Hematopoietic multipotent progenitor cell treated with erythropoietin and hydrocortisone succinate and interleukin-3 and kit ligand, for 4 days (in vitro differentiated cells): ENCODE measurements at places on chromosomes 2 and 18.
A peak's percentile ranks its signal among the peaks of the same experiment; 100 is the strongest.

GRCh38 chr2:216057688-216058193, 23.9 kb downstream of the PECR start:
- DNase-seq = peak; percentile 46

DNA sequence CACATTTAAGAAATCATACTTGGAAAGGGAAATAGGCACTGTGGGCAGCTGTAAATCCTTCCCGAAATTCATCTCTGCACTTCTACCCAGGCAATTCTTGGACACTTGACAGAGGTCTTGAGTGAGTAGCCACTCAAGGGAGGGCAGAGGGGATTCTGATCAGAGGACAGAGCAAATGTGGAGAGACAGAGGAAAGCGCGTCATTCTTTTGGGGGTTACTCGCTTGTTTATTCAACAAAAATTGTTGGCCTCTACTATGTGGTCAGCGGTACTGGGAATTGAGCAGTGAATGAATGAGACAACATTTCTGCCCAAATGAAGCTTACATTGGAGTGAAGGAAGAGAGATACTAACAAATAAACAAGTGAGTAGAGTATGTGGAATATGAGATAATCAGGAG, 41.4 kb upstream of the YES1 start:
- no peak for DNase-seq

GRCh38 chr2:191612496-191612895, 65.4 kb upstream of the NABP1 start:
- no peak for DNase-seq

- DNase-seq = no peak
These were observed 153.7 kb downstream of the GALNT3 start for GRCh38 chr2:165640247-165640929.

DNA sequence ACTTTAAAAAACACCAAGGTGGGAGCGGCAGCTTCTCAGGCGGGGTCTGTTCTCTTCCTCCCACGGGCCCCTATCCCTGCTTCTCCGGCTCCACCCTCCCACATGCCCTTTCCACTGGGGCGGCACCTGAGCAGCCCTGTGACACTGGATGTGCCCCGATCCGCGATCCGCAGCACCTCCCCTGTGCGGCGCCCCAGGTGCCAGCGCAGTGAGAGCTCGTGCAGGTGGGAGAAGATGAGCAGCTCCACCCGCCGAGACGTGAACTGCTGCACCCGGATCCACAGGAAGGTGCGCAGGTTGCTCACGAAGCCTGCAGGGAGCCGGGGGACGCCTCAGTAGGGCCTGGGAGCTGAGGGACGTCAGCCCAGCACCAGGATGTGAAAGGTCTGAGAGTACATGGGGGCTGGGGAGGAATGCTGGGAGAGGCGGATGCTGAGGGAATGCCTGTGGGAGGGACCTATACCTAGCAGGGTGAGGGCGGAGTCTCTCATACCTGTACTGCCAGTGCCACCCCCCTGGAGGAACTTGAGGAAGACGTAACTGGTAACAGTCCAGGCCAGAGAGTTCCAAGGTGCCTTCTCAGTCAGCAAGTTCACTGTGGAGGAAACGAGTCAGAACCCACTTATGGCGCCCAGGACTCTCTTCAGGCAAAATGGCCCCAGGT, 2.8 kb downstream of the ABCB6 start:
- DNase-seq = no peak

DNA sequence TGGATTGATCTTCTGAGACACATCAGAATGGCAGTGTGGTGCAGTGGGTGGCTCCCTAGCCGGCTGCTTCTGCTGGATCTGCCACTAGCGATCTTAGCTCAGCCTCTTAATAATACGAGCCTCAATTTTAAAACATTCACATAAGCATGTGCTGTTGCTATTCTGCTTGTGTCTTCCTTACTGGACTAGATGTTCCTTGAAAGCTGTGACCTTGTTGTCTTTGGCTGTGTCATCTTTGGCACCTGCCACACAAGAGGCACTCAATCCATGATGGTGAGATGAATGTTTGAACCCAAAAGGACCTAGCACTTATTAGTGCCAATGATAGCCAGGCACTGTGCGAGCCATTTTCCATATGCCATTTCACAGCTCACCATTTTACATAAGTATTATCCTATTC, 393.0 kb downstream of the ALK start:
- no peak for DNase-seq
